ENCODE measurements at places on chromosomes 12 and 14.

DNA sequence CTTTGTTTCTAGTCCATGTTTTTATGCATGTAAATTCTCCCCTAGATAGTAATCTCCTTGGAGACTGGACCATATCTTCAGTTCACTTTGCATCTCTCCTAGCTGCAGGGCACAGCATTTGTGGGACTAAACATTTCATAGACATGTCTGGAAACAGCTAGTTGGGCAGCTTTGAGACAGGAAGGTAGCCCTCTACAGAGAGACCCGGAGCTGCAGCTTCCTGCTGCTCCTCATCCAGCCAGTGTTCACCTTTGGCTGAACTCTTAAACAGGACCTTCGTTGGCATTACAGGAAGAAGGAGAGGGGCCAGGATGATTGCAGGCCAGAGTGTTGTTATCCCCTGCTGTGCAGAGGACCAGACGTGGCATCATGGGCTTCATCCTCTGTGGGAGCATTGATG is 52.9 kb downstream of the GNS start:
- DNase-seq: no peak

GRCh38 chr14:104195361-104195760 is 57.0 kb downstream of the KIF26A start:
- DNase-seq: no peak

DNA sequence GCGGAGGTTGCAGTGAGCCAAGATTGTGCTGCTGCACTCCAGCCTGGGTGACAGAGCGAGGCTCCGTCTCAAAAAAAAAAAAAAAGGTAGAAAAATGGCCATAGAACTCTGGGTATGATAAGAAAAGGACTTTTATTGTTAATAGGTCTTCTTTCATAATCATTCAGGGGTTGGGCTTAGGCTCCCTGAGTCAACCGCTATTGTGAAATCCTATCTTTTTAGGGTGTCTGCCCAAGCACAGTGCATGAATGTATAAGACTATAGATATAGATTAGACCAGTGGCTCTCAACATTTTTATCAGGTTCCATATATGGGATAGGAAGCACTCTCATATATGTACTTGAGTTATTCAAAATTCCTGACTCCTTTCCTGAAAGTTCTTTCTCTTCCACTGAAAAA is 48.7 kb upstream of the USP15 start:
- no peak for DNase-seq

- DNase-seq: no peak
Measured at GRCh38 chr12:8852119-8852518, 29.7 kb downstream of the A2ML1 start.
